ENCODE measurements at places on chromosomes 12 and 14. TPM values are rescaled to one million over a fixed set of nuclear protein-coding genes. Genes with fewer than 3 reads are reported as not detected.

- no peak for DNase-seq
Observed at GRCh38 chr14:74941676-74942097, 13.7 kb downstream of the PGF start.

- no peak for DNase-seq
Observed at GRCh38 chr12:96872961-96873360, 34.1 kb upstream of the NEDD1 start.

GRCh38 chr12:268483-268840 lies 5.8 kb upstream of the SLC6A13 start:
- no peak for DNase-seq

DNA sequence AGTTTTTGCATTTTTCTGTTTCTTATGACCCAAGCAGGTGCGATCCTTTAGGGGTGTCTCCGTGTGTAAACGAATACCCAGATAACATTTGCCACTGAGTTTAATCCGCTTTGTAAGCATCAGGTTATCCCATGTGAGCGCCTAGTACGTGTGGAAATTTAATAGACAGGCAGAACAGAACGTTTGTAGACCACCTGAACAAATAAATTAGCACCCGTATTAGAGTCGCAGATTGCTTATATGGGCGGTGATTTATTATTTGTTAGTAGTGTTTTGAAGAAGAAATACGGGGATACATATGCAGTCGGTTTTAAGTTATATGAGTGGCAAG lies 325 bp downstream of the C12orf60 start:
- DNase-seq = no peak

WNT1 gene
- not detected for total RNA-seq

Measured in glomerular endothelial cell (primary cell).